ENCODE measurements at places on chromosomes 12 and 14.

GRCh38 chr12:52903855-52904508 is 894 bp downstream of the KRT8 start:
- no peak for DNase-seq

- DNase-seq = no peak
Observed at GRCh38 chr12:92703786-92704185, 997 bp downstream of the PLEKHG7 start.

- DNase-seq = no peak
Observed at GRCh38 chr12:27966870-27967269, 5.7 kb downstream of the PTHLH start.

DNA sequence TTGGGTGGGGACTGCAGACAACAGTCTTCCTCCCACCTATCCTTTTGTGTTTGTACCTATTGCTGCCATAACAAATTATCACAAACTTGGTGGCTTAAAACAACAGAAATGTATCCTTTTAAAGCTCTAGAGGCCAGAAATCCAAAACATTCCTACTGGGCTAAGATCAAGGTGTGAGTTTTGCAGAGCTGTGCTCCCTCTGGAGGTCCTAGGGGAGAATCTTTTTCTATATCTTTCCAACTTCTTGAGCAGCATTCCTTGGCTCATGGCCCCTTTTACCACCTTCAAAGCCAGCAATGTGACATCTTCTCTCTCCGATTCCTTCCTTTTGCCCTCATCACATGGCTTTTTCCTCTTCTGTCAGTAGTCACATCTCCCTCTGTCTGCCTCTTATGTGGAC is 190.6 kb downstream of the TTC8 start:
- no peak for DNase-seq

- DNase-seq = no peak
Observed at GRCh38 chr12:65792724-65793123, 31.6 kb upstream of the HMGA2 start.

DNA sequence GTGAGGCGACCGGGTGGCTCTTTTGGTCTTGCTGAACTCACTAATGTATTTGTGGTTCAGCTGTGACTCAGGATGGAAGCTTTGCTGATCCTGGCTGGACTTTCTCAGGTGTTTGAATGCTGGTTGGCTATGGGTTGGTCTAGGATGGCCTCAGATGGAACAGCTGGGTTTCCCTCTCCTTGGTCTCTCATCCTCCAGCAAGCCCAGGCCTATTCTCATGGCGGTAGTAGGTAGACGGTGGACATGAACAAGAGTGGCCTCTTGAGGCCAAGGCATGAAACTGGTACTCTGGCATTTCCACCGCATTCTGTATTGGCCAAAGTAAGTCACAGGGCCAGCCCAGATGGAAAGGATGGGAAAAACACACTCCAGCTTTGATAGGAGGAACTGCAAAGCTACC is 11.8 kb upstream of the POLR3B start:
- DNase-seq = no peak

GRCh38 chr14:96461950-96462798 is 40.0 kb upstream of the PAPOLA start:
- DNase-seq = no peak

GRCh38 chr12:26838888-26839416 is 6.0 kb upstream of the ITPR2 start:
- no peak for DNase-seq

DNA sequence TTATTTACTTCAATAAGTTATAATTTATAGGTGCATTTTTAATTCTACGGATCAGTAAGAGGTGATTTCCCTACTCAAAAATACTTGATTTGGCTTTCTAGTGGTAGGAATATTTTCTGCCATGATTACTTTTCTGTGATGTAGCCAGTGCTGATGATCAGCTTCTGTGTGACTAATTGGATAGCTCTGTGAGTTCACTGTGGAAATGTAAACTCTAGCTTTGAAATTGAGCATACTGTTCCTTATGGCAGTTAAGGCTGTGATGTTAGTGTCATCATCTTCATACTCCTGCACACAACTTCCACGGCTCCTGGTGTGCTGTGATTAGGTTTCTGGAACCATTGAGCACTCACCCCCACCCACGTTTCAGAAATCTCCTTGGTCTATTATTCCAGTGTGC is 48.2 kb downstream of the PLEKHA5 start:
- no peak for DNase-seq

DNA sequence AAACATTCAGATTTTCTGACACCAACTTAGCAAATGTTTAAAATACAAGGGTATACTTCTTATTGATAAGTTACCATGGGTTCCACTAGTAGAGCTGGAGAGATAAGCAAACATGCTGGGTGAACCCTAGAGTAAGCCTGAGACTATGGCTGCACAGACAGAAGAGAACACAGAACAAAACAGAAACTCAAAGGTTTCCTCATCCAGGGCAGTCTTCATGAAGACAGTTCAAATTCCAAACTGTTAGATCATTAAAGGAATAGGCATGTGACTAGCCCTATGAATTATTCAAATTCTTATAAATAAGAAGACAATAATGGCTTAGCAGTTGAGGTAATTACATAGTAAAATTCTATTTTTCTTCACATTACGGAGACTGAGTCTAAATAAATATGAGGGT is 28.1 kb downstream of the BTBD7 start:
- no peak for DNase-seq

DNA sequence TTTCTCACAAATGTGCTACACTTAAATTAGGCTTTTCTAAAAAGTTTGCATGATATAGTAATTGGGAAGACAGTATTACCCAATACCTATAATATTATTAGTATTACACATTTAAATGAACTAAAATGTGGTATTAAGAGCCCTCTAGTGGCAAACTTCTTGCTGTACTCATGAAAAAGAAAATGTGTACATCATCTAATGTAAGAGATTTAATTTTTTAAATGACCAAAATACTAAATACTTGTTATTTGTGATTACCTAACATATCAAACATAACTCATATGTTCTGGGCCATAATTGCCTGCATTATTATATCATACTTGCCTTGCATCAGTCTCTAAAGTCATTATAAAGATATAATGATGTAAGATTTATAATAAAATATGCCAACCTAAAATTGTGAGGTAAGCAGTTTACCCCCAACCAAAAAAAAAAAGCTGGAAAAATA is 64.2 kb downstream of the DNAI7 start:
- no peak for DNase-seq

DNA sequence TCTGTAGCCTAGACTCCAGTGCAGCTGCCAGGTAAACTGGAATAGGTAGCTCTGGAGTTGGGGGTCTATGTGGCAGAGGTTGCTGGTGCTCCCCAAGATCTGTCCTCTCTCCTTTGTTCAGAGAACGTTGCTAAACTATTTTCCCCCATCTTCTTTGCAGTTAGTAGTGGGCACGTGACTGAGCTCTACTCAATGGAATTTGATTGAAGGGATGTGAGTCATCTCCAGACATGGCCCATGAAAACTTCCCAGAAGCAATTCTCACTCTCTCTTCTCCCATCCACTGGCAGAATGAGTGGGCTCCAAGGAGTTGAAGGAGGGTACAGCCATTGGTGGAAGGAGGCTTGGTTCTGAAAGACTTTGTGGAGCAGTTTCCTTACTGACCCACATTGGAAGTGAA is 44.0 kb downstream of the PAH start:
- no peak for DNase-seq

DNA sequence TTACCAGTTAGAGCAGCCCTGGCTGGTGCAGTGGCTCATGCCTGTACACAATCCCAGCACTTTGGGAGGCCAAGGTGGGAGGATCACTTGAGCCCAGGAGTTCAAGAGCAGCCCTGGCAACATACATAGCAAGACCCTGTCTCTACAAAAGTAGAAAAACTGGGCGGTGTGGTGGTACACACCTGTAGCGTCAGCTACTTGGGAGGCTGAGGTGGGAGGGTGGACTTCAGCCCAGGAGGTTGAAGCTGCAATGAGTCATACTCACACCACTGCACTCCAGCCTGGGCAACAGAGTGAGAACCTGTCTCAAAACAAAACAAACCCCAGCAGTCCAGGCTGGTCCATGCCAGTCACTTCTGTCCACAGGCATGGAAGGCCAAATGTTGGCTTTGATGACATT is 7.4 kb downstream of the COX14 start:
- no peak for DNase-seq

- no peak for DNase-seq
Observed at GRCh38 chr12:65493913-65494245, 215.4 kb downstream of the MSRB3 start.

DNA sequence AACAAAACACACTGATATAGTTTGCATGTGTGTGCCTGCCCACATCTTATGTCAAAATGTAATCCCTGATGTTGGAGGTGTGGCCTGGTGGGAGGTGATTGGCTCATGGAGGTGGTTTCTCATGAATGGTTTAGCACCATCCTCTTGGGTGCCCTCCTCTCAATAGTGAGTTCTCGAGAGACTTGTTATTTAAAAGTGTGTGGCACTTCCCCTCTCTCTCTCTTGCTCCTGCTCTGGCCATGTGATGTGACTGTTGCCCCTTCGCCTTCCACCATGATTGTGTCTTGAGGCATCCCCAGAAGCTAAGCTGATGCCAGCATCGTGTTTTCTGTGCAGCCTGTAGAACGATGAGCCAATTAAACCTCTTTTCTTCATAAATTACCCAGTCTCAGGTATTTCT is 454.1 kb upstream of the DCN start:
- no peak for DNase-seq

DNA sequence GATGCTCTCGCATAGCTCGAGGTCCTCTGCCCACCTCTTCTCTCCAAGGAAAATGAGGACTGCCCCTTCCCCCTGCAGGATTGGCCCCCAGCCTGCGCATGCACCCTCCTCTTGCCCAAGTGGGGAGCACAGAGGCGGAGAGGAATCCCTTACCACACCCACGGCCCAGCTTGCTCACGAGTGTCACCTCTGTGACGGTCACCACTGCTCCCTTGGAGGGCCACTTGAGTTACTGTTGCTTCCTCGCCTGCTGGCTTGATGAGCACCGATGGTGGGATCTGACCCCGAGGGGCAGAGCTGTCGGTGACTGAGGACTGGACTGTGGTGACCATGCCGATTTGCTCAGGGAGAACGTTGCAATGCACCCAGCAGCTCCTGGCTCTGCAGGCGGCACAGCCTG is 41.7 kb downstream of the FOXN4 start:
- no peak for DNase-seq

DNA sequence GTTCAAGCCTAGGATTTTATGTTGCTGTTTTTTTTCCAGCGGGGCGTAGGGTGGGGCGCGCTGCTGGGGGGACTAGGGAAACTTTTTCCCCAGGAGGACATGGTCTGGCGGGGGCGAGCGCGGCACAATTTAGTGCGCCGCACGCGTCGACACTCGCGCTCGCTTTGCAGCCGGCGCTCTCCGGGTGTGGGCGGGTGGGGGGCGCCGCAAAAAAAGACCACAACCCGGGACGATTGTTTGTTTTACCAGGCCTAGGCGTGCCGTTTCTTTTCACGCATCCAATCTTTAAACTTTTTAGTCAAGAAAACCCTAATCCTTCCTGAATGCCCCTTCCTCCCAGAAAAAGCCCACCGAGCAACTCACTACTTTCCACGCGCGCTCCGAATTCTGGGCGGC is 865 bp upstream of the ZFP36L1 start:
- DNase-seq = no peak

- DNase-seq = no peak
Observed at GRCh38 chr12:6122201-6122600, 2.3 kb downstream of the VWF start.

- no peak for DNase-seq
Observed at GRCh38 chr12:76674669-76675315, 89.1 kb upstream of the ZDHHC17 start.

- DNase-seq = no peak
Observed at GRCh38 chr12:112843287-112843686, 51.7 kb downstream of the RPH3A start.

- DNase-seq = no peak
Observed at GRCh38 chr12:33876618-33877017, 145.7 kb upstream of the ALG10 start.

Measured in stimulated activated CD8-positive, alpha-beta memory T cell treated with anti-CD3 and anti-CD28 coated beads, Interleukin-15, amount 100 ng/mL, for 1 hour (primary cell).